ENCODE measurements at places on chromosomes 1 and 21.
A peak's percentile ranks its signal among the peaks of the same experiment; 100 is the strongest.

- no peak for DNase-seq
Observed at GRCh38 chr1:171267391-171267790, 19.1 kb downstream of the FMO1 start.

DNA sequence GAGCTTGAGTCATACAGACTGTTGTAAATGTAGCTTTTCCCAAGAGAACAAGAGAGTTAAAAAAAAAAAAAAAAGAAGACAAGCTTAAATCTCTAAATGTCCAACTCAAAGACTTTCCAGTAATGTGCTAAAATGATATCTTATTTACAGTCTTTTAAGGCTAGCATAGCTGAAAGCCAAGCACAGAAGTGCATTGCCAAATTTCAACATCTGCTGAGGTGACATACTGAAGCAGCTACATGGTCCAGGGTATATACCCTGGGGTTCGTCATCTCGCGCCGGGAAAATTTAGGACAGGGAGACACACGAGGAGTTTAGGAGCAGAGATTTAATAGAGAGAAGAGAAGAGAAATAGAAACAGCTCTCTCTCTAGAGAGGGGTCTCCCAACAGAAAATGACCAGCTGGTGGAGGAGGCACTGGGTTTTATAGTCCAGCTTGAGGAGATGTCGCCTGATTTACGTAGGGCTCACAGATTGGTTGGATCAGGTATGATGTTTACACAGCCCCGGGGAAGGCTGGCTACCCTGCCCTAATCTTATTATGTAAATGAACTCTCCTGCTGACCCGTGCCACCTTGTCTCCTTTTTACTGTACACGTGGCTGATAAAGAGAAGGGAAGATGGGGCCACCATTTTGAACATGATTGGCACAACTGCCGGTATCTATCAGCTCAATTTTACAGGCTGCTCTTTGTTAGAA, 172.7 kb downstream of the TRIM33 start:
- DNase-seq = no peak

DNA sequence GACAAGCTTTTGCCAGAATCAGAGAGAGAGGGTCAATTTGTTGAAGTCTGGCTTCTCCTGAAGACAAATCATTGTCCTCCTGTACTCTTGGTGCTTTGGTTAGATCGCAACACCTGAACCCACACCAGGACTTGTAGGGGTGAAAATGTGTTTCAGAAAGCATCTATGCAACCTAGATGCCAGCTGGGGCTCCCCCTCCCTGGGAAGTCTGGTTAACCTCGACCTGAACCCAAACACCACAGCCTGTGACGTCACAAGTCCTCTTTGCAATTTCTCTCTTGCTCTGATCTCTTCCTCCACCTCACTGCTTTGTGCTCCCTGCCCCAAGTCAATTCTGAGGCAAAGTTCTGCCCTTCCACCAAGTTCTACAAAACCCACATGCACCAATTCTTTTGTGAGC, 42.8 kb upstream of the USP24 start:
- peak; percentile 89 for DNase-seq

DNA sequence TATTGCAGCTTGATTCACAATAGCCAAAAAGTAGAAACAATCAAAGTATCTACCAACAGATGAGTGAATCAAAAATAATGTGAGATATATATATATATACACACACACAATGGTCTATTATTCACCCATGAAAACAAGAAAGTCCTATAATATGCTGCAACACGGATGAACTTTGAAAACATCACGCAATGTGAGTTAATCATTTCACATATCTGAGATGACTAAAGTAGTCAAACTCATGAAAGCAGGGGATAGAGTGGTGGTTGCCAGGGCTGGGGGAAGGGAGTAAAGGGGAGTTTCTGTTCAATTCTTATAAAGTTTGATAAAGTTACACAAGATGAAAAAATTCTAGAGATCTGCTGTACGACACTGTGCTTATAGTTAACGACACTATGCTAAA, 1234.8 kb downstream of the MRPL39 start:
- no peak for DNase-seq

DNA sequence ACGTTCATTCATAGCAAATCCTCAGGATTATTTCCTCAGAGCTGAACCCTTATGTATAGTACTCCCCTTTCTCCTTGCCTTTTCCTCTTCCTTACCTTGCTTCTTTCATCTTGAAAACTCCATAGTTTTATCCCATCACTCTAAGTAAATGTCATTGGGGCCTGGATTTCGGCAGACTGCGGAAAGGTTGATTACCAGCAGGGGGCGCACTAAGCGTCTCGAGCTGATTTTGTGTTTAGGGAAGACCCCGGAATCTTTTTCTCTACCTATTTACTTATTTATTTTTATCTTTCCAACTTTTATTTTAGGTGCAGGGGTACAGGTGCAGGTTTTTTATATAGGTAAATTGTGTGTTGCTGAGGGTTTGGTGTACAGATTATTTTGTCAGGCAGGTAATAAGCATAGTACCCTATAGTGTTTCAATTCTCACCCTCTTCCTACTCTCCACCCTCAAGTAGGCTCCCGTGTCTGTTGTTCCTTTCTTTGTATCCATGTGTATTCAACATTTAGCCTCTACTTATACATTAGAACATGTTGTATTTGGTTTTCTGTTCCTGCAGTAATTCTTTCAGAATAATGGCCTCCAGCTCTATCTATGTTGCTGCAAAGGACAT, 11.4 kb upstream of the MTARC1 start:
- DNase-seq = peak; percentile 49

- DNase-seq = peak; percentile 83
Observed at GRCh38 chr1:58816072-58816746, 32.4 kb upstream of the JUN start.

DNA sequence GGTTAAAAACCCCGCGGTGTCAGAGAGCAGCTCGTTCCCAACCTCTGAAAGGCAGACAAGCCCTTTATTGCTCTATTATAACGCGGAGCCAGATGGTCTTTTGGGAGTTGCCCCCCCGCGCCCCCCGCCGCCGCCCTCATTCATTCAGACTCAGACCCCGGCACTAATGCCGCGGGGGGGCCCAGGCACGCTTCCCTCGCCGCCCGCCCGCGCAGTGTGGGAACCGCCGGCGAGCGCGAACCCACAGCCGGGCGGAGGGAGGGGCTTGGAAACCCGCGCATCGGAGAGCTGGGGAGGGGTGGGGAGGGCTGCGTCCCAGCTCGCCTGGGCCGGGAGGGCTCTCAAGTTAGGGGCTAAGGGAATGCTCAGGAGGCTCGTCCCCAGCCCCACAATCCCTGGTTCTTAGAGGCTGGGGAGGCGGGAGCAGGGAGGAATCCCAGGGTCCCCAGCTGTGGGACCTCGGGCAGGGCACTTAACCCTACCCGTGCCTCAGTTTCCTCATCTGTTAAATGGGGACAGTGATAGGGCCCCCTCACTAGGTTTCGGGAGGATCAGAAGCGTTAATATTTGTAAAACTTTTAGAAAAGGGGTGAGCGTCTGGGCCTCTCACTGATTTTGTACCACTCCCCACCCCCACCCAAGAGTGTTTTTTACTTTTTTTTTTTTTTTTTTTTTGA, 10.9 kb upstream of the HES5 start:
- DNase-seq = peak; percentile 47

DNA sequence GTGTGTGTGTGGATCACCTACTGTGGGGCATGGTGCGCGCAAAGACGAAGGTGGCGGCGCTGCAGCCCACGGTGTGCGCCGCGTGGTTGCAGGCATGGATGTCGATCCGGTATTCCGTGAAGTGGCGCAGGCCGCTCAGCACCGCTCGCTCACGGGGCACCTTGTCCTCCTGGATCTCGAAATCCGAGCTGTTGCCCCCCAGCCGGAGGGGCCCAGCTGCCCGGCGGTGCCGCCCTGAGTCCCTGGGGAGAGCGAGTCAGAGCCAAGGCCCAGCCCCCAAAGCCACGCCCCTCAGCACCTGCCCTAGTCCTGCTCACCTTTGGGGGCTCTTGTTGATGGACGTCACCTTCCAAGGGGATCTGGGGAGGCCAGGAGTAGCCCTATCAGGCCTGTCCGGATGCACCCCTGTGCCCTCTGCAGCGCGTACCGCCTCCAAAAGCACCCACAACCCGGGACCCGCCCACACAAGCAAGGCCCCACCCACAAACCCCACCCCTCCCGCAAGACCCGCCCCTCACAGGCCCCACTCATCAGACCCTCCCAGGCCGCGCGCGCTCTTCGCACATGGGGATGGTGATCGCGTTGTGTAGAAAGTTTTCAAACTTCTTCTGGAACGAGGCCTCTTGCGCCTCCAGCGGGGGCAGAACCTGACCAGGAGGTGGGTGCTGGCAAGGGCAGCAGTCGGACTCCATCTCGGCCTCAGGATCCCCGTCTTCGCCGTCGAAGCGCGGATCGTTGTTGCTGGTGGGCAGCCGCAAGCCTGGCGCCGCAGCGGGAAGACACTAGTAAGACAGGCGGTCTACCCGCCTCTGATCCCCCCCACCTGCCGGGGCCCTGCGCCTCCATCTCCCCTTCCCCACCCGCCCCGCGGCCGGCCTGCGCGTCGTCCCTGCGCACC, 13.6 kb downstream of the INSRR start:
- peak; percentile 68 for DNase-seq

DNA sequence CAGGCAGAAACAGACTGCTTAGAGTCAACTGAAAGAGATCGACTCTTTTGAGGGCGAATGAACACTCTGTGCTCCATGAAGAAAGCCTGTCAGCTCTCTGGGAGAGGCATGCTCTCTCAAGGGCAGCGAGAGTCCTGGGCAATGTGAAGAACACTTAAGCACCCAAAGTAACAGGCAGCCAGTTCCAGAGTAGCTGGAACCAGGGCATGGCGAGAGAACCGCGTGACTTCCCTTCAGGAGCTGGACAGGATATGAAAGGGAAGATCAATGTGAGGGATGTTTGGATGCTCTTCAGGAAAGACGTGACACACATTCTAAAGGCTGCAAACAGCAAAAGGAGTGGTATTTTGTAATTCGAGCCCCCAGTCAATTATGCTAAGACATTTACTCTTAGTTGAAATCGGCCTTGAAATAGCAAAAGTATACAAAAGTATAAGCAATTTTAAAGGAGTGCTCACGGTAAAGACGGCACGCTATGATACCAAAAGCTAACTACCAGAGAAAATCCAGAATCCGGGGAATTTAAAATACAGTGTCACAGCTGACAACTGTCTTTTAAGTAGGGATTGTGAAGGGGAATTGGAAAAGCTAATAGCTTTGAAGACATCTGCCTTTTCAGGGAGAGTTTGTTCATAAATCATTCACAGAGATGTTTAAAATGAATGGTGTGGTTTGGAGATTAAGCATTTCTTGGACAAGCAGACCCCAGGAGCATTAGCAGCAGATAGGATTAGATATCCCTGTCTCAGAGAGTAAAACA, 20.8 kb downstream of the ADAMTS5 start:
- DNase-seq = no peak

- no peak for DNase-seq
Observed at GRCh38 chr1:91787919-91788318, 98.0 kb downstream of the TGFBR3 start.

DNA sequence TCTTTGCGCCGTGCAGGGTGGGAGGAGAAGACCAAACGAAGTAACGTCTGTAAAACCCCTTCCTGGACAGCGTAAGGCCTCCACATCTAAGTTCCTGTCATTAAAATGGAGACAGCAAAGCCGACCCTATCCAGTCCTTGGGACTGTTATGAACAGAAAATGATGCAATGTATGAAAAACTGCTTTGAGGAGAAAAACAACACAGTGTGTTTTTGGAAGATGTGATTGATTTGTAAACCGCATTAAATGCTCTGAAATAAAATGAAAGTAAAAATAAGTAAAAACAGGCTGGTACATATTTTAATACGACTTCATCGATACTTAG, 827 bp upstream of the URB1 start:
- no peak for DNase-seq

DNA sequence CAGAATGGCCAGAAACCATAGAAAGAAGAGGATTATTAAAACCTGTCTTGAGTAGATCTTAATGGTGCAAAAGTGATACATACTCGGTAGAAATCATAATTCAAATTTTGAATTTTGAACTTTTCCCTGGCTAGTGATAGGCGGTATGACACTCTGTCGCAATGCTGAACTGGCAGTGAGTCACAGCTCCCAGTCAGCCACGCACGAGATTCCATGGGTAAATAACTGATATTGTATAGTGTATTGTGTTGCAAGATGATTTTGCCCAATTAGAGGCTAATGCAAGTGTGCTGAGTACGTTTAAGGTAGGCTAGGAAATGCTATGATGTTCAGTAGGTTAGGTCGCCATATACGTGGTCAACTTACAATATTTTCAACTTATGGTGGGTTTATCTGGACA, 207.0 kb downstream of the SIPA1L2 start:
- no peak for DNase-seq

- DNase-seq = no peak
Observed at GRCh38 chr1:2399890-2400575, 8.4 kb downstream of the RER1 start.

- DNase-seq = no peak
Observed at GRCh38 chr21:35072960-35073359, 23.9 kb upstream of the RUNX1 start.

DNA sequence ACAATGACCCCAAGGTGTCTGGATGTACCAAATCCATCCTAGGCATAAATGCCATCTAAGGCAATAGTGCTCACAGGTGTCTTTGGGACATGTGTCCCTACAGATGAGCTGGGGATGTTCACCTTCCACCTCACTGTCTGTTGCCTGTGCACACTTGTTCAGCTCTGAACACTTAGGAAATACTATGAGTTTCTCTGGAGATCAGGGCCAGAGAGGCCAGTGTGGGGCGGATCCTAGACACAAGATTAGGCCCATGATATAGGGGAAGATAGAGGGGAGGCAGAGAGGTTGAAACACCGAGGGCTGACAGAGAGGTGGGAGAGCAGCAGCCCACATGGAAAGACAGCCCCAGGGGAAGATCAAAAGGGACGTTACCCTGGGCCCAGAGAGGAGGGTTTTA, 25.6 kb downstream of the C1orf116 start:
- DNase-seq = no peak

GRCh38 chr1:64932962-64933295, 33.4 kb downstream of the JAK1 start:
- no peak for DNase-seq

DNA sequence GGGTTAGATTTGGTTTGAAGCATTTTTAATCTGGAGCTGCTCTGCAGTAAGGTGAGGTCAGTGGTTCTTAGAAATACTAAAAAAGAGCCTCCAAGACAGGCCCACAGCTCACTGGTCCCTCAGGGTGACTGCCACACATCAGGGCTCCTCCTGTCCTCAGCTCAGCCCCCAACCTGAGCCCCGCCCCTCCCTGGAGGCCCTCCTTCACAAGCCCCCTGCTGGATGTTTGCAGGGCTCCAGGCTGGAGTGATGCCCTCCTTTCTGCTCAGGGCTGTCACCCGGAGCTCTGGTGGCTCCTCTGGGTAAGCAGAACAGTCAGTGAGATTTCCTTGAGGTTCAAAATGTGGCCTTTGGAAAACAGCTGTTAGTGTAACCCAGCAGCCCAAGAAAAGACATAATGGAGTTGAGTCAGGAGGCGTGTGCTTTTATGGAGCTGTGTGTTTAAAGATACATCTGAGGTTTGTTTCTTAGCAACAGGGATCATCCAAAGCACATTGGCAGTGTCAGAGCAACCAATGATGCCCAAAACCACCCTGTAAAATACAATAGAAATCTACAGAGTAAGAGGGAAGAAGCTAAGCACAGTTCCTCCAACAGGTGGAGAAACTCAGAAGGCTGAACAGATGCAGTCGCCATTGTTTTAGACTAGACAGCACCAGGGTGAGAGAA, 21.4 kb downstream of the STUM start:
- DNase-seq = no peak

- DNase-seq = no peak
Observed at GRCh38 chr1:180343921-180344769, 114.1 kb downstream of the LHX4 start.

All from natural killer cell (primary cell).